ENCODE measurements at places on chromosomes 2 and 18.

- no peak for DNase-seq
These were observed 50.3 kb upstream of the ZBTB7C start for GRCh38 chr18:48459465-48459864.

GRCh38 chr2:235333076-235333475 is 160.8 kb upstream of the AGAP1 start:
- no peak for DNase-seq

GRCh38 chr2:207071820-207072219 is 93.9 kb downstream of the KLF7 start:
- DNase-seq, result no peak

DNA sequence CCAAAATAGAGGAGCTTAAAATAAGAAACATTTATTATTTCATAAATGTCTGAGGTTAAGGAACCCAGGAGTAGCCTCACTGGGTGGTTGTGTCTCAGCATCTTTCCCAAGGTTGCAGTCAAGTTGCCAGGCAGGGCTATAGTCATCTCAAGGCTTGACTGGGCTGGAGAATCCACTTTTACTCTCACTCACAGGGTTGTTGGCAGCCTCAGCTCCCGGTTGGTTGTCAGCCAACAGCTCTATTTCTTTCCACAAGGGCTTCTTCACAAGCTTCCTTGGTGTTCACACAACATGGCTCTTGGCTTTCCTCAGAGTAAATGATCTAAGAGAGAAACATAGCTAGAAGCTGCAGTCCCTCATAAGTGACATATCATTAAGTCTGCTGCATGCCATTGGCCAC is 55.6 kb upstream of the TEX51 start:
- no peak for DNase-seq

DNA sequence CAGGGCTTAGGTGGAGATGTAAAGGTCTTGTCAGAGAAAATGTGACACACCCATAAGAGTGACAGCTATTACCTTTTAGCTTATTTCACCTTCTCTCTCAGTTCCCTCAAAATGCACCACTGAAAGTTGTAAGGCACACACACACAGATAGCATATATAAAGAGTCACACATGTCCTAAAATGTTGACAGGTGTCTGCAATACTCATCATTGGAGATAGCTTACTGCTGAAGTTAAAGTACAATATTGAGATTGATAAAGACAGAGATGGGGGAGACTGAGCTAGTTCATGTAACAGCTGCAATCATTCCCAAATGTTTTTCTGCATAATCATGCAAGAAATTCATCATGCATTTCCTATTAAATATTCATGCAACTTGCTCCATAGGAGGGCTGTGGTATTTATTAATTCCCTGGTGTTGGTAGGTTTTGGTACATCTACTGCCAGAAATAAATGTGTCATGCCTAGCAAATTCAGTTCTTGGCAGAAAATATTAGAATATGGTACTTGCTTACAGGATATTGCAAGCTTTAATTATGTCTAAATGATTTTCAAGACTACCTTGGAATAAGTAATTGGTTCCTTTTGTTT is 118.8 kb upstream of the RBMS1 start:
- DNase-seq, result no peak

- peak; percentile 32 for DNase-seq
These were observed 2.6 kb downstream of the MAB21L4 start for GRCh38 chr2:240893363-240893844.

DNA sequence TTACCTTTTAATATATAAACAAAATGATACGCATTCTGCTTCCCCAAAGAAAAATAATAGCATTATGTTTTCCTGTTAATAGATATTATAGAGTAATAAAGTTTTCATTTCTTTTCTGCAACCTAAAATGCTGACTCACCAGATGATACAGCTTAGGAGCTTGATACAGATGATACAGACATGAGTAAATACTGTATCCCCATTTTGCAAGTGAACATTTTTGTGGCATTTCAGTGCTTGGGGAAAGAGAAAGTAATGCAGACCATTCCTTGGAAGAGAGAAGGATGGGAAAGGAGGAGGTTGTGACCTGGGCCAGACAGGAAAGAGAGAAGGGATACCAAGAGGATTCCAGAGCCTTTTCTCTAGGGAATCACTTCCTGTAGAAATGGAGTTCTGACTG is 97.5 kb upstream of the FSHR start:
- DNase-seq, result no peak

- no peak for DNase-seq
These were observed 41.1 kb upstream of the ASXL3 start for GRCh38 chr18:33536904-33537303.

DNA sequence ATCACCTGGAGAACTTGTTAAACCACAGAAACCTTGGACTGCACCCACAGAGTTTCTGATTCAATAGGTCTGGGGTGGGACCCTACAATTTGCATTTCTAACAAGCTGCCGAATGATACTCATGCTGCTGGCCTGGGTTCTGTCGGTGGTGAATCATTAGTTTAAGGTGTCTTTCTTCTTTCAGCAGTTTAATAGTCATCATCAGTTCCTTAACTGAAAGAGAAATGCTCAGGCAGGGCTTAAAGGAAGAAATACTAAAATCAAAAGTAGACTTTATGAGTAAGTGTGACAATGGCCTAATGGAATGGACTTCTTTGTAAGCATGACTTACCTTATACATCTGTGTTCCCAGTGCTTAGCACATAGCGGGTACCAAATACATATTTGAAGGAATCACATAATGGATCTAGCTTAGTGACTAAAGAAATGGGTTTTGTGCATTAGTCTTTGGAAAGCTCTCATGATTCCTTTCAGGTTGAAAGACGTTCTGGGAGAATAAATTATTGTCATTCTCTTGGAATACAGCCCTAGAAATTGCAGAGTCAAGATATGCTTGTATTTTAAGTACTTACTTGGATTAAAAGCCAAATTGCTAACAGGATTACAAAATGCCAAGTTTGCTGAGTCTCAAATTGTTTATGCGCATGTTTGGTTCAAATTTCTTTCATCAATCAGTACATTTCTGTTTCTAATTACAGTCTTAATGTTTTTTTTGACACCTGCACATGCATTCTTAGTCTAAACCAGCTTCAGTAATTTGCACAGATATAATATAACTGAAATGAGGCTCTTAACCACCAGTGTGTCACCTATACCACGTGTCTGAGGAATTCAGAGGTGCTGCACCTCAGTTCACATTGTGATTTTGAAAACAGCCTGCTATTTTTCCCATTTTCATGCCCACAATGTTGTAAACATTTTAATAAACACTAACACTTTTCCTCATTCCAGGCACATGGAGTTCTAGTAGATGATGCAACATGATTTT is 220.3 kb upstream of the NRP2 start:
- DNase-seq, result no peak

DNA sequence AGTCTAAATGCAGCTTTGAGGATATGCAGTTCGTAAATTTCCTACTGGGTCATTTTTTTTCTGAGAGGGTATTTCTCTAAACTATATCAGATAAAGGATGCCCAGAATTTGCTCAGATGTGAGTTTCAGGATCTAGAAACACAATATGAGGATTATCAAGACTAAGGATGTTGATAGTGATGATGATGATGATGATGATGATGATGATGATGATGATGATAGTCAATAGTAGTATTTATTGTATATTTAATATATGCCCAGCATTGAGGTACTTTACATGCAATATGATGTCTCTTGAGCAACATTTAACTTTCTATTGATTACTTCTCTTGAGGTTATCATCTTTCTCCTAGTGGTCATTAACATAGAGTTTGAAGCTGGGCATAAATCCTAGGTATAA is 222.1 kb upstream of the NRP2 start:
- DNase-seq, result no peak

- DNase-seq, result no peak
These were observed 29.7 kb downstream of the MGAT4A start for GRCh38 chr2:98701230-98701629.

Measured in stimulated activated CD8-positive, alpha-beta memory T cell treated with anti-CD3 and anti-CD28 coated beads, Interleukin-12 subunit alpha, Interleukin-12 subunit beta, amount 100 ng/mL, for 1 hour (primary cell).